NCI-H1694 (cell line): ENCODE measurements at places on chromosomes 6 and 20.

DNA sequence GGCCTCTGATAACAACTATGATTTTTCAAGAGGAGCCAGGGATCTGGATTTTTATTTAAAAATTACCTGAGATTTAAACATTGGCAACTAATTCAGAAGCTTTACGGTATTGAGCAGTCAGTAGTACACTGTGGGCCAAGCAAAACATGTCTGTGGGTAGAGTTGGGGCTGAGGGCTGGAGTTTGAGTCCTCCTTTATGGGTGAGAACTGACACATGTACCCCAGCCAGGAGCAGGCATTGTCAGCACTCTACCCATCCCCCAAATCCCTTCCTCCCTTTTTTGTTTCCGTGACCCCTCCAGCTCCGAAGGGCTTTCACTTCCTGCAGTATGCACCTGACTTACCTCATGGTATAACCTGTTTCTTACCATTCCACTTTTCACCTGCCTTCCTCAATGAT is 131.4 kb downstream of the SNX5 start:
- DNase-seq = no peak

GRCh38 chr6:133262804-133263203 is 21.6 kb downstream of the EYA4 start:
- no peak for DNase-seq

- no peak for DNase-seq
Measured at GRCh38 chr6:136662347-136663237, 112.4 kb upstream of the MAP7 start.

GRCh38 chr6:157724138-157724820 is 98.8 kb upstream of the SNX9 start:
- no peak for DNase-seq

GRCh38 chr20:43781215-43781614 is 54.4 kb upstream of the GTSF1L start:
- DNase-seq = no peak

DNA sequence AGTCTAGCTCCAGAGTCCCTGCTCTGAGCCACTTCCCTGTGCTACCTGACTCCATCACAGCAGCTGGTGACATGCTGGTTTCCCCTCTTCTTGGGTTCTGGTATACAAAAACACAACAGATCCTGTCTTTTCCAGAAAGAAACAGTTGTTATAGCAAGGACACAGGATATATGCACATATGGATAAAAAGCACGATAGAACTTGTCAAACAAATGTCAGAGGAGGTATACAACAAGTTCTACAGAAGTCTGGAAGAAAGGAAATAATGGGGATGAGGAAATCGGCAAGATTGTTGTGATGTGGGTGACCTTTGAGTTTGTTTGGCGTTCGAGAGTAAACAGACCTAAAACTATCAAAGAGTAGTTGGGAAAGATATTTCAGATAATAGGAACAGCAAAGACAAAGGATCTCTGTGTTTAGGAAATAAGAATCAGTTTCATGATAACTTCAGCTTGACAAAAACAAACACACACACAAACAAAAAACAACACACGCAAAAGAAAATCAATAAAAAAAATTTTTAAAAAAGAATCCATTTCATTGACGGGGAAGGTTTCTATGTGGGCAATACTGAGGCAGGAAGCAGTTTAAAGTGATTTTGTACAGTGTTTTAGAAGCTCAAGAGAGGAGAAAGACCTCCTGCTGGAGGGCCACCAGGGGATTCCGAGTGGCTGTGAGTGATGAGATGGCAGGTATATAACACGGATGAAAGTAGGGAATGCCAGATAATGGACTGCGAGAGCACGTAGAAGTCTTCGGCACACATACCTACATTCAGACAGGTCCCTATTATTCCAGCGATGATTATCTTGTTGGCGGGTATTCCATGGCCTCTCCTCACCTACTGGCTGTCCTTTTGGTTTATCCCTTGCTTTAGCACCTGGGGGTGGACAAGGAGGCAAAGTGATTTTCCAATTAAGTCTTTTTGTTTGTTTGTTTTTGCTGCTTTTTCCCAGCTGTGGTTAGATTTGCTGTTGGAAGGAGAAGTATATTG is 174.9 kb downstream of the HS3ST5 start:
- no peak for DNase-seq

- no peak for DNase-seq
Measured at GRCh38 chr20:61510778-61511330, 258.8 kb downstream of the CDH4 start.

DNA sequence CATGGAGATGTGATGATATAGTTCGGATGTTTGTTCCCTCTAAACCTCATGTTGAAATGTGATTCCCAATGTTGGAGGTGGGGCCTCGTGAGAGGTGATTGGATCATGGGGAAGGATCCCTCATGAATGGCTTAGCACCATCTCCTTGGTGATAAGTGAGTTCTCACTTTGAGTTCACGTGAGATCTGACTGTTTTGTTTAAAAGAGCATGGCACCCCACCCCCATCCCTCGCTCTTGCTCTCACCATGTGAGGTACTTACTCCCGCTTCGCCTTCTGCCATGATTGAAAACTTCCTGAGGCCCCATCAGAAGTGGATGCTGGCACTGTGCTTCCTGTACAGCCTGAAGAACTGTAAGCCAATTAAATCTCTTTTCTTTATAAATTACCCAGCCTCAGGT is 10.9 kb downstream of the SLC32A1 start:
- no peak for DNase-seq

DNA sequence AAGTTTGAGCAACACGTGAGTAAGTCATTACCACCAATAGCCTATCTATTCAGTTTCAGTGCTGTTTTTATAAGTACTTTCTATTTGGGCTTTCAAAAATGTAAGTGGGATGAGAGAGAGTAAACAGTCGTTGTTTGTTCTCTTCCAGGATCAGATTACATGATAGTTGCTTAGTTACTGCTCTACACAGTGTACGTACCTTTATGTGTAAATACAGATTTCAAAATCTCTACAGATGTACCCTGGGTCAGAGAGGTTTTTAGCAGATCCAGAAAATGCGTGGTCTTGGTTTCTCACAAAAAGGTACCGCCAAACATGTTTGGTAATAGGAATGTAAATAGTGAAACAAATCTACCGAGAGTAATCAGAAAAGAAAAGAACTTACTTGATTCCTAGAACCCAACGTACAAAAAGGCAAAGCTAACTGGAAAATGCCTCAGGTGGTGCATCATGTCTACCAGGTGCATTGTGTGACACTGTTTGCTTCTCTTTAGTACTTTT is 421.1 kb downstream of the BCKDHB start:
- DNase-seq = no peak

- DNase-seq = no peak
Measured at GRCh38 chr6:4589295-4589694, 186.9 kb upstream of the CDYL start.

DNA sequence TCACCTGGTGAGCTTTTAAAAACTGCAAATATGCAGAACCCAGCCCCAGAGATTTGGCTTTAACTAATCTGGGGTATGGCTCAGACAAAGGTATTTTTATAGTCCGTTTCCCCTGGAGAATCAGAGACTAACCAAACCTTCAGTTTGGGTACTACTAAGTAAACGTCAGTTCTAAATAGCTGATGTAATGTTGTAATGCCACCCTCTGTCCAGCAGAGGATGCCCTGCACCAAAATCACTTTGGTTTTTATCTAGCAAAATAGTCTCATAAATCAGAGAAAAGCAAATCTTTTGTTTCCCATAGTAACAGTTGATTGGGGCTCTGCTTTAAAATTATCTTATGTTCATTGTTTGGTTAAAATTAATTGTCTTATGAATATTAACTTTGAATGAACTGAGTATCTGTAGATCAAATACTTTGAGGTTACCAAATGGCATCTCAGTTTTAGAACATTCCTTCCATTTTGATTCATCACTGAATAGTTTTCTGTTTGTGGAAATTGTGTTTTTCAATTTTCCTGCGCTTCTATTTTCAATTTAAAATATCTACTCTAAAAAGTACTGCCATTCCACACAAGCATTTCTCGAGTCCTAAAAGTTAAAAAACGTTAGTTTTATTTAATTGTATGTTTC is 278.3 kb upstream of the PLCB4 start:
- DNase-seq = no peak

GRCh38 chr6:34235307-34236130 is 1.2 kb upstream of the HMGA1 start:
- no peak for DNase-seq
